ENCODE measurements at places on chromosomes 7 and 10.

- DNase-seq: no peak
Measured at GRCh38 chr7:28435152-28435551, 22.8 kb downstream of the CREB5 start.

GRCh38 chr7:2196381-2197378 is 36.1 kb downstream of the MAD1L1 start:
- no peak for DNase-seq

GRCh38 chr10:113369365-113369694 is 183.5 kb upstream of the HABP2 start:
- DNase-seq: no peak

DNA sequence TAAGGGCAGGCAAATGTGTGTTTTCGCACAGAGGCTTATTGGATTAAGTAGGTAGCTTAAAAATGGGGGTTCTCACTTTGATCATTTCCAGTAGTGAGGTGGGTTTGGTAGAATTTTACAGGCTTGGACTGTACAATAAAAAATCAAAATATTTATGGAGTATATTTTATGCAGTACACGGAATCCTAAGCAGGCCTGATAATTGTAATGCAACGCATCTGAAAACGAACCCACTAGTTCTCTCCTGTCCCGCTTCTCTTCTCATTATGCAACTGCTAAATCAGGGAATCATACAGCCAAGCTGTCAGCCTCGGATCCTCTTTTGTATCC is 377 bp upstream of the POLR1F start:
- peak; percentile 4 for DNase-seq

- DNase-seq: no peak
Measured at GRCh38 chr10:84348860-84349259, 20.5 kb downstream of the CCSER2 start.

DNA sequence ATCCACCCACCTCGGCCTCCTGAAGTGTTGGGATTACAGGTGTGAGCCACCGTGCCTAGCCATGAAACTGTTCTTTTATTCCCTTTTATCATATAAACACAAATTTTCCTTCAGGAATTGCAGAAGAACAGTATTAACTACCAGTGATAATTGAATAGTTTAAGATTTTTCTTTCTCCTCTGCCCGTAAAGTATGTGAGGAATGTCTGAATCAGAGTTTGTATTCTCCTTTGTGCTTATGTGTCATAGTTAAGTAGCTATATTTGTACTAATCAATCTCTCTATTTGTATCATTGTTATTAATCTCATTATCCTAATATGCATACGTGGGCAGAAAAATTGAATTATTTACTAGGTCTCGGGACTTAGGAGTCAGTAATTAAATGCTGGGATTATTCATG is 83.6 kb downstream of the ZNF277 start:
- DNase-seq: no peak

- DNase-seq: no peak
Measured at GRCh38 chr7:64887756-64888508, 15.1 kb upstream of the ZNF273 start.

- DNase-seq: peak; percentile 47
Measured at GRCh38 chr7:139777948-139778841, at the start of gene HIPK2. Gene HIPK2 (minus strand): TSS chr7:139777998. CDS start chr7:139777623, 375 bp downstream.

GRCh38 chr7:4549681-4550080 is 132.4 kb upstream of the FOXK1 start:
- no peak for DNase-seq

DNA sequence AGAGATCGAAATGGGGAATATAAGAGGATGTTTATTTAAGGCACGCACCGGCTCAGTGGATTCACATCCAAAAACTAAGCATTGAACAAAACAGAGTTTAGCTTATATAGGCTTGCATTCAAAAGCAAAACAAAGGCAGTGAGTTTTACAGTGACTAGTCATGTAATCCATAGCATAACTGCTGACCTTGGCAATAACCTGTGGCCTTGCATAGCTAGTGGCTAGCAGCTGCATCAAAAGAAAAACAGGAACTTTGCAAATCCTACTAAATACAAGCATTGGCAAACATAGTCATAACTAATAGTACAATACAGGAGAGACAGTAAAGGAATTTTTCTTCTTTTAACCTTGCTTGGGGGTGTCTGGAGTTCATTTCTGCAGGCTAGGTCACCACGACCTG is 9.7 kb upstream of the ZNF485 start:
- DNase-seq: no peak

- no peak for DNase-seq
Measured at GRCh38 chr7:73683788-73684693, 644 bp downstream of the BUD23 start.

- DNase-seq: no peak
Measured at GRCh38 chr7:64892666-64893309, 10.3 kb upstream of the ZNF273 start.

DNA sequence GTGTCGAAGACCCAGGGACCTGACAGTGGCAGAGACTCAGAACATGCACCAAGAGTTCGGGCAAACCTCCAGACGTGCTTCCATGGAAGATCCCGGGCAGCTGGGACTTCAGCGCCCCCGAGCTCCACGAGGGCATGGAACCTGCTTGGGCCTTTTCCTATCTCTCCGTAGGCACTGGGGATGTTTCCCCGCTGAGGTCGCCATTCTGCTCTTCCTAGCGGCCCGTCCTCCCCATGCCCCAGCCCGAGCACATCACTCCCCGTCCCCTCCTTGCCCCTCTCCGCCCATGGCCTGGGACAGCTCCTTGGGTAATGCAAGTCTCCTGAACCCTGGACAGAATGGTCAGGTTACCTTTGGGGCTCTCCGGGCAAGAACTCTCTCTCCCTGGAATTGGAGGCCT is 32.3 kb upstream of the SHH start:
- no peak for DNase-seq

- DNase-seq: no peak
Measured at GRCh38 chr7:87474533-87475358, 734 bp downstream of the ABCB4 start.

DNA sequence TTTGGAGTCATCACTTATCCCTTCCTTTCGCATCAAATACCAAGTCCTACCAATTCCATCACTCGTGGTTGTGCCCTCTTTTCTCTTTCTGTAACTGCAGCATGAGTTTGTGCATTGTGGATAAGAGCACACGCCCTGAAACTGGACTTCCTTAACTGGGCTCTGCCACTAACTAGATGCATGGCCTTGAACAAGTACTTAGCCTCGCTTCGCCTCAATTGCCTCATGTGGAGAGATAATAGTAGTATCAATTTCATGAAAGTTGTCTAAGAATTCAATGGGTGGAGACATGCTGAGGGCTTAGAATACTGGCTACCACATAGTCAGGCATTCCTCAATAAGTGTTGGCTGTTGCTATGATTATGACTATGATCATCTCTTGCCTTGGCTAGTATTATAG is 41.5 kb downstream of the CFAP43 start:
- no peak for DNase-seq

DNA sequence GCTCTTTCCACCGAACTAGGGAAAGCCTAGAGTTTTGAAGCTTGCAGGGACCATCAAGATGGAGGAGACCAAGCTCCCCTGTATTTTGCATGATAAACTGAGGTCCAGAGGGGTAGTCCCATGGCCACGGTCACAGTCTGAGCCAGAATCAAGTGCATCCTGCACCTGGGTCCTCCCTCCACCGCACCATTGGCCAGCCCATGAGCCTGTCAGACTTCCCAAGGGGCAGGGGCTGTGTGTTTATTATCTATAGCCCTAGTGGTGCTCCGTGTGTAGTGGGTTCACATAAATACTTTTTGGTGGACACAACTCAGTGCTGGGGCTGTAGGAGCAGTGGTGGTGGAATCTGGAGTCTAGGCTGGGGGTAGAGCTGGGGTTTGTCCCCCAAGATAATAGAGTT is 3.6 kb downstream of the CALHM3 start:
- no peak for DNase-seq

GRCh38 chr10:14635043-14635710 is 139.5 kb downstream of the FAM107B start:
- DNase-seq: no peak

All from Jurkat, Clone E6-1 (cell line).